ENCODE measurements at places on chromosomes 13 and 19.

GRCh38 chr19:40673397-40673796, 17.1 kb downstream of the NUMBL start:
- DNase-seq, result no peak

DNA sequence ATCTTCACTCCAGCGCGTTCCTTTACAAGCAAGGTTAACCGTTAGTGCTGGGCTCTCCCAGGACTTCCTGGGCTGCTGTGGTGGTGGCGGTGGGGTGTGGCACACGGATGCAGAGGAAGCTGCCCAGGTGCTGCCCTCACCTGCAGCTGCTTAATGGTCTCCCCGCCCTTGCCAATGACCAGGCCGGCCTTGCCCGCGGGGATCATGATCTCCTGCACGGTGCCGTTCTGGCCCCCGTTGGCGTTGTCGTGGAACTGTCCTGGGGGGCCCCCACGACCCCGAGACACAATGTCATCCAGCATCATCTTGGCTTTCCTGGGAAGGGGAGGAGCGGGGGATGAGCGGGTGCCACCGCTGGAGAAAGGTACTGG, 6.1 kb downstream of the KHSRP start:
- no peak for DNase-seq

DNA sequence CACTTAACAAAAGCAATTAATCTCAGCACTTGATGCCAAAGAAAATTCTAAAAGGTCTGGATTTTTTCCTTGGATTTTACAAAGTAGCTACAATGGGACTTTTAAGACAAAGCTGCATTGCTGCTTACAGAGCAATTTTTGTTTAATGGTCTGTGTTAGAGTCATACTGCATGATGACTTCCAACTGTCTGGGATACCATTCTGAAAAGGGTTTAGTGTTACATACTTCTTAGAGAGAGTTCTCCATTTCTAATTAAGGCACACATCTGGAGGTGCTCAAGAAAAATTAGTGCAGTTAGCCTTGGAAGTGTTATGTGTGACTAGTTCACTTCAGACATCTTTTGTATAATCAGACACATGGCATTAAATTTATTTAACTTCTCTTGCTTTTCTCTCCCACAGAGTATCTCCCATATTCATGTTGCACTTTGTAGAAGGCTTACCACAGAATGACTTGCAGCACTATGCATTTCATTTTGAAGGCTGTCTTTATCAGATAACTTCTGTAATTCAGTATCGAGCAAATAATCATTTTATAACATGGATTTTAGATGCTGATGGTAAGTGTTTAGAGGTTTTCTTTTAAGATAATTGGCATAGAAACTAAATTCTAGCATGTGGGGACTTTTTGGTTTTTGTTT, 35.1 kb downstream of the USPL1 start:
- DNase-seq, result no peak

DNA sequence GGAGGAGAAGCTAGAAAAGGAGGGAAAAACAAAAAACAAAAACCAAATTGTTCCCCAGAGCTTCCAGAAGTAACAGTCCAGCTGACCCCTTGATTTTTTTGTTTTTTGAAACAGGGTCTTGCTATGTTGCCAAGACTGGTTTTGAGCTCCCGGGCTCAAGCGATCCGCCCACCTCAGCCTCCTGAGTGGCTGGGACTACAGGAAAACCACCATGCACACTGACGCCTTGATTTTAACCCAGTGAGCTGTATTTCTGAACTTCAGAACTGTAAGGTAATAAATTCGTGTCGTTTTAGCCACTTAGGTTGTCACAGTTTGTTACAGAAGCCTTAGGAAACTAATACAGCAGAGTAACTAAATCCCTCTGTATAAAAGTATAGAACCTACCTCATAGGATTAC, 1.1 kb upstream of the NEK3 start:
- no peak for DNase-seq

- no peak for DNase-seq
Observed at GRCh38 chr13:45315520-45316167, 25.3 kb downstream of the TPT1 start.

DNA sequence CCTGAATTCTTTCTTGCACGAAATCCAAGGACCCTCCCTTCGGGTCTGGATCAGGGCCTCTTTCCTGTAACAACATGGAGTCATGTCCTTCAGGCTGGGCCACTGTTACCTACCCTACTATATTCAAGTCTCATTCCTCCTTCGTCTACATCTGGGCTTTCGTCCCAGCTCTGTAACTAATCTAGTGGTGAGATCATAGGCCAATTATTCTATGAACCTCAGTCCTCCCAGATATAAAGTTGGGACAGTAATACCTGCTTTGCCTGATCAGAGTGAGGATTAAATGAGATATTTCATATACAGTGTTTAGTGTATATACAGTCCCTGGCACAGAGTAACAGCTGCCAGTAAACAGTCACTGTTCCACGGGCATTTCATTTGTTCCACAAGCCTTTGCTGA, 48.3 kb upstream of the ATP12A start:
- DNase-seq, result no peak

GRCh38 chr19:33683881-33684537, 62.3 kb downstream of the CHST8 start:
- peak; percentile 96 for DNase-seq

- peak; percentile 86 for DNase-seq
Observed at GRCh38 chr19:30085394-30085793, 143.4 kb downstream of the URI1 start.

DNA sequence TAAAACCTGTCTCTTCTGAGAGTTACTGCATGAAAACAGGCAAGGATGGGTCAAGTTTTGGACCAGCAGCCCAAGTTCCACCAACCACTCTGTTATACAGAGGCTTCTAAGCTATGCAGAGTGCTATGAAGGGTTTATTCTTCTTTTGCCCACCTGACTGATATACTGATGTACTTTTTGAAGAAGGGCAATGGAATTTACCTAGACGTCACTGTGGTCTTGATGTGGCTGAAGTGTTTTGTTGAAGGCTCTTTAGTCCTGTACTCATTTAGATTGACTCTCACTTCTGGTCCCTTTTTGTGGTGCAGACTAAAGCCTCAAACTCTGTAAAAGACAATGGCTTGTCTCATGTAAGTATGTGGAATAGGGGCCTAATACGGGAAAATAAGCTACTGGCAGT, 92.0 kb downstream of the DGKH start:
- DNase-seq, result no peak

GRCh38 chr19:1977120-1977519, 36.1 kb downstream of the CSNK1G2 start:
- DNase-seq, result no peak

DNA sequence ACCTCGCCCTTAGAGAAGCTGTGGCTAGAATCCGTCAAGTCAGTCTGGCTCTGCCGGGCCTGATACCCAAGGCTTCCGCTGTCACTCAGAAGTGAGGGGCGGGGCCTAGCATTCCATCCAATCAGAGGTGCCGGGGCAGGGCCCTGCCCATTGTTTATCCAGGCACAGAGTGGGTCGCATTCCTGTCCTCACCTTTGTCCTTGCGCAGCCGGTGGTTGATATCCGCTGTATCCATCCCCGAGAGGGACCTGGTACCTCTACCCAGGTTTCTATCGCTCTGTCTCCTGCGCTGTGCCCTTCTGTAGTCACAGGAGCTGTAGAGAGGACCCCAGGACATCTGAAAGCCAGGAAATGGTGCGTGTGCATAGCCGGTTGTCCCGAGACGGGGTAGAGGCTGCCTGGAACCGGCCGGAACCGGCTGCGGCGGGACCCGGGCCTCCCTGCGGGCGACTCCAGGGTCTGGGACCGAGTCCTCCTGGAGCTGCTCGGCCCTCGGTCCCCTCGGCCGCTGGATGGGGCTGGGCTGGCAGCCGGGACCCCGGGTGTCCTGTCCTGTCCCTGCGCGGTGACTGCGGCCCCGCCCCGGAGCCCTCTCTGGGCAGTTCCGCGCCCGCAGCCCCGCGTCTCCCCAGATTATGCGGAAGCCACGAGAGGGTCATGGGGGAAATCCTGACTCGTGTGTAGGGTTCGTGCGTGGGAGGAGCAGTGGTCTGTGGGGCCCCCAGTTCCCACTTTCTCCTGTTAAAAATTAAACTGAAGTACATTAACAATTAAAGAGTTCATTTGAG, at the start of gene ZNF763:
Gene ZNF763, plus strand, starts transcription at position 183 of the 788 bp plus-strand sequence. Its CDS starts 169 bp downstream, at position 352.
- peak; percentile 97 for DNase-seq

GRCh38 chr13:30831515-30831914, 74.6 kb upstream of the MEDAG start:
- DNase-seq, result no peak

GRCh38 chr19:38912600-38913514, 871 bp upstream of the CCER2 start:
- DNase-seq, result peak; percentile 39

GRCh38 chr19:39692822-39693221, 11.5 kb upstream of the LGALS14 start:
- DNase-seq, result no peak

GRCh38 chr19:31560086-31561060, 211.1 kb upstream of the TSHZ3 start:
- DNase-seq, result no peak

- peak; percentile 82 for DNase-seq
Observed at GRCh38 chr13:30870049-30870884, 35.8 kb upstream of the MEDAG start.

DNA sequence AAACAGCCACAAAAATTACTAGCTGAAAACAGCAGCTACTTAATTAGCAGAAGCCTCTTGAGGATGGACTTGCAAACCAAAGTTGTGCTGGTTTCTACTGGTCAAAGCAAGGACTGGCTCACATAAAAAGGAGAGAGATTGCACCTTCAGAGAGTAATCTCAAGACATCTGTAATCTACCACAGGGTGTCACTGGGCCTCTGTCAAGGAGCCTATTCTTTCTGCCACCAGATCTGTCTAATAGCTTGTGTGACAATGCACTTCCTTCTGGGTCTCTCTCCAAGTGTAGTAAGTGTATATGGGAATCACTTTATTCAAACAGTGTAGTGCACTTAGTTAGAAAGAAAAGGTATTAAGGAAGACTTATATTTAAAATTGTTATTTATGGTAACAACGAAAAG, 24.4 kb upstream of the ZNF561 start:
- DNase-seq, result no peak

DNA sequence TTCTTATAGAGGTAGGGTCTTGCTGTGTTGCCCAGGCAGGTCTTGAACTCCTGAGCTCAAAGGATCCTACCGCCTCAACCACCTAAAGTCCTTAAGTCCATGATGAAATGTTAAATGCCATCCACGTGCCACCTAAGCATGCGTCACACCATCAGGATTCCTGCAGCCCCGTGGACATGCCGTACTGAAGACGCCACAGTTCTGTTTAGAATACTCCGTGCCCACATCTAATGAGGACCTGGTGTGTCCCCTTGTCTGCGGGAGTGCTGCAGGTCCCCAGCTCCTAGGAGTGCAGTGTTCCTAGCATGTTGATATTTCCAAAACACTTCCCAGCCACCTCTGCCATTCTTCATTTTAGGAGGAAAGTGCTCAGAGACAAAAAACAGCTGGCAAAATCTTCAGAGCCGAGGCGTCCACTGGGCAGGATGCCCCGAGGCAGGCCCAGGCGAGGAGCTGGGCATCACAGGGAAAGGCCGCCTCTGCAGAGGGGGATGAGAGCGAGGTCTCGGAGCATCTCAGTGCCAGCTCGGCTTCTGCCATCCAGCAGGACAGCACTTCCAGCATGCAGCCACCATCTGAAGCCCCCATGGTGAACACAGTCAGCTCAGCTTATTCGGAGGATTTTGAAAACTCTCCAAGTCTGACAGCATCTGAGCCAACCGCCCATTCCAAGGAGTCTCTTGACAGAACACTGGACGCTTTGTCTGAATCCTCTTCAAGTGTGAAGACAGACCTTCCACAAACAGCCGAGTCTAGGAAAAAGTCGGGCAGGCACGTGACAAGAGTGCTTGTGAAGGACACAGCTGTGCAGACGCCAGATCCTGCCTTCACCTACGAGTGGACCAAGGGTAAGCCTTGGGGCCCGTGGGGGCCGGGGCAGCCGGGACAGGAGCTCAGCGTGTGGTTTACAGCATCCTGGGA, 13.2 kb downstream of the C19orf44 start:
- peak; percentile 21 for DNase-seq

DNA sequence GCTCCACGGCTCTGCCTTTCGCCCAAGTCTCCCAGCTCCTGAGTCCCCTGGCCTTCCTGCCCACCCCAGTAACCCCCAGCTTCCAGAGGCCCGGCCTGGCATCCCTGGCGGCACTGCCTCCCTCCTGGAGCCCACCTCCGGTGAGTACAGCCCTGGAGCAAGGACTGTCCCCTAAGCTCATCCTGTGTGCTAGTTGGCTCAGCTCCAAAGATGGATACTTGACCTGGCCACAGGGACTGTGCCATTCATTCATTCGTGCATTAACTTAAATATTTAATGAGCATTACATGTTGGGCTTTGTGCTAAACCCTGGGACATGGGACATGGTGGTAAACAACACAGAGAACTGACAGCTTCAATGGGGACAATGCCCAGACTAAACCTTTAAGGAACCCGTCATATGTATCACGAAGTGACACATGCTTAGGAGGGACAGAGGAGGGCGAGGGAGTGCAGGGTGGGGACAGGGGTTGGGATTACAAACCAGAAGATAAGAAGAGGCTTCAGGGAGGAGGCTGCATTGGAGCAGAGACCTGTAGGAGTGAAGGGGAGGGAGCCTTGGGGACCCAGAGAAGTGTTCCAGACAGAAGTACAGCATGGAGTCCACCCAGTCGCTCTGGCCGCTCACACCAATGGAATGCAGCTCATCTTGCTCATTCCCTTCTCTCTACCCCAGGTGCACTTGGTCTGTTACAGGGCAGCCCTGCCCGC, 6.9 kb upstream of the OVOL3 start:
- no peak for DNase-seq

GRCh38 chr13:24741016-24741662, 22.8 kb upstream of the RNF17 start:
- DNase-seq, result peak; percentile 57

DNA sequence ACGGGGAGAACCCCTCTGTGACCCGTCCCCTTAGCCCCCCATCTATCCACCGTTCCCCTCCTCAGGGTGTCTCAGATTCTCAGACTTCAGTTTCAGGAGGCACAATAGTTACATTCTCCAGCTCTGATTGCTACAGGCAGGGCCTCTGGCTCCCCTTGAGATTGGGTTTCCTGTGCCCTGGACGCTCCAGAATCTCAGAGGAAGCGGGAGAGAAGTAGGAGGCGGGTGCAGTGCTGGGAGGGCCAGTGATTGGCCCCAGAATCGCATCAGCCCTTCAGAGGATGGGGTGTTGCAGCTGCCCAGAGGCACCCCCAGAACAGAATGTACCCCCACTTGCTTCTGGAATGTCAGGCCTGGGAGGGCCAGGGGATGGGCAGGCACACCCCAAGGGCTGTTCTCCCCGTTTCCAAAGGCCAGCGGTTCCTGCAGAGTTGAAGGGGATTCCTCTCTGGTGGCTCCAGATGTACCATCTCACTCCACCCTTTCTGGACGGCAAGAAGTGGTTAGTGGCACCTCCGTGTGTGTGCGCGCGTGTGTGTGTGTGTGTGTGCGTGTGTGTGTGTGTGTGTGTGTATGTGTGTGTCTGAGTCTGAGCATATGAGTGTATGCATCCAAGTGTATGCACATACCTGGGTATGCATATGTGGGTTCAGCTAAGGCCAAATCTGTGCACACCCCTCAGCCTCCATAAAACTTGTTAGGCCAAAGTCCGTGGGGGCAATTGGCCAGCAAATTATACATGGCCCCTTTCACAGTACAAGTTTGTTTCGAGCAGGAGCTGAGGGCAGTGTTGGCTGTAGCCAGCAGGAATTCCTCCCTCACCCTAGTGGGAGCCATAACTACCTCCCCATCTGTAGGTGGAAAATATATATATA, 35.5 kb downstream of the LYL1 start:
- DNase-seq, result no peak

- DNase-seq, result peak; percentile 48
Observed at GRCh38 chr13:111421216-111421615, 100.8 kb downstream of the TEX29 start.

- no peak for DNase-seq
Observed at GRCh38 chr19:30731591-30731990, 359.4 kb downstream of the ZNF536 start.

Data from H7 (cell line).